Activated CD8-positive, alpha-beta T cell treated with anti-CD3 and anti-CD28 coated beads, Interleukin-2, amount 10 ng/mL, durations not matched to agents 7 days and 5 days (primary cell): ENCODE measurements at places on chromosomes 2 and 18.

DNA sequence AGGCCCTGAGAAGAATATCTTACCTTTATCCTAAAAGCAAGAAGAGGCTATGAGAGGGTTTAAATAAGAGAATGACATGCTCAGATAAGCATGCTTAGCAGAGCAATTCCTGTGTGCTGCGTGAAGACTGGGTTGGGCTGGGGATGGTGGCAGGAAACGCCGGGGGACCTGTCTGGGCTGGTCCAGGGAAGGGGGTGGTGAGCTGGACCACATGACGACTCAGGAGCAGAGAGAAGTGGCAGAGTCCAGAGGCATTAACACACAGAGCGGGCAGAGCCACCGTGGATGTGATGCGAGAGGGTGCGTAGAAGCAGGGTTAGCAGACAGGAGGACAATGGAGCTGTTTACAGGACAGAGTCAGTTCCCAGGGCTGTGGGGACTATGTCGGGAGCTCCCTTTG is 84.5 kb downstream of the ZBTB7C start:
- DNase-seq, result no peak

GRCh38 chr18:13879937-13880336 is 35.4 kb downstream of the MC2R start:
- no peak for DNase-seq

- no peak for DNase-seq
Observed at GRCh38 chr2:120905298-120905697, 169.6 kb downstream of the GLI2 start.

GRCh38 chr2:74094291-74094690 is 53.4 kb downstream of the BOLA3 start:
- DNase-seq, result no peak

- no peak for DNase-seq
Observed at GRCh38 chr2:237533668-237534161, 32.7 kb upstream of the PRLH start.

- DNase-seq, result peak; percentile 83
Observed at GRCh38 chr2:69693775-69694450, 48.0 kb upstream of the ANXA4 start.

- DNase-seq, result no peak
Observed at GRCh38 chr2:239027391-239028252, 179.7 kb downstream of the TWIST2 start.

GRCh38 chr2:187447336-187447735 is 716 bp downstream of the CALCRL start:
- DNase-seq, result no peak

DNA sequence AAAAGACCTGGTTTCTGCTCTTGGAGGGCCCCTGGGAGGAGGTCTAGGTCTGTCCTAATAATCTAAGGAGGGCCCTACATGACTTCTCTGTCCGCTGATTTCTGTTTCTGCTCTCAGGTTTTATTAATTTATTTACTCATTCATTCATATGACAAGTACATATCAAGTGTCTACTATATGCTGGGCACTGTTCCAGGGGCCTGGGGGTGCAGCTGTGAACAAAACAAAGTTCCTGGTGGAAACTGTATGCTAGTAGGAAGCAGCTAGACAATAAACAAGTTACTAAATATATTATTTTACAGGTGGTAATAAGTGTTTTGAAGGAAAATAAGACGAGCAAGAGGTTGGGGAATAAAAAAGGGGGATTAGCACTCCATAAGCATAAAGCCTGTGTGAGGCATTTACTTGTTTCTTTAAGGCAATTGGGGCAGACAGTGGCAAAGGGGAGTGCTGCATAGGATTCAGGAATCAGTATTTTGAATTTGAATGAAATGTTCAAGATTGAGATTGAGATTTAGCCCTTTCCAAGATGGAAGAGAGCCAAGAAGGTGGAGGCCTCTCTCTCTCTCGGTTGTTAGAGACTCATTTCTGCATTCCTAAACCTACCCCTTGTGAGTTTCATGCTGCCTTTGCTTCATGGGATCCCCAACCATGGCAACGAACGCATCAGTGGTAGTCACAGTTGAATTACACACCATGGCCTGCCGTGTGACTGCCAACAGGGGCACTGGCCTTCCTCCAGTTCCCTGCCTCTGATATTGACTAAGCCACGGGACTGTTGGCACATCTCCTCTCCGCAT is 28.3 kb downstream of the DRC1 start:
- DNase-seq, result no peak

GRCh38 chr2:193837111-193837738 is 1642.5 kb upstream of the TMEFF2 start:
- no peak for DNase-seq

DNA sequence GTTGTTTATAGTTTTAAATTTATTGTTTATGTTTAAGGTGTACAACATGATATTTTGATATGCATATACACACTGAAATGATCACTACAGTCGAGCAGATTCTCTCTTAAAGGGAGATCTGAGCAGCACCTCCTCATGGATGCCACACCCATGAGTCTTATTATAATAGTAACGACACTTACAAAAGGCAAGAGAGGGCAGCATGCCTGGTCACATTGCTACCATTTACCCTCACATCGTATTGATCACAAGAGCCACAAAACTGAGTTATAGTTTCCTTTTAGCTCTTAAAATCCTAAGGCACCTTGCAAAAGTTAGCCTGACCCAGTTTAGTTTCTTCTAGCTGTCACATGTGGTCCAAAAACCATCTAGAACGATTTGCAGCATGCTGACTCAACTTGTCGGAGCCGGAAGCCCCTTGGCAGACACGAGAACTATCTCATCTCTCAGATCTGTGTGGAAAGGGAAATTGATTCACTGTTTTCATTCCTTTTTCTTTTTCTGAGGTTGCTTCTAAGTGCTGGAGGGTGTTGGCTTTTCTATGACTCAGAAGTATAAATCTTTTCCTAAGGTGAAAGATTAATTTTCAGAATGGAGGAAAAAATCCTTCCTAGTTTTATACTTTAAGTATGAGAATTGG is 85.3 kb downstream of the CDC42EP3 start:
- peak; percentile 77 for DNase-seq

- DNase-seq, result no peak
Observed at GRCh38 chr18:67672155-67672554, 155.6 kb upstream of the DSEL start.

GRCh38 chr2:235836491-235836911 is 331.7 kb downstream of the GBX2 start:
- DNase-seq, result no peak

GRCh38 chr2:239514754-239515530 is 114.1 kb upstream of the HDAC4 start:
- DNase-seq, result no peak

- DNase-seq, result no peak
Observed at GRCh38 chr2:233209533-233210171, 41.8 kb upstream of the ATG16L1 start.

GRCh38 chr2:238094438-238095022 is 5.6 kb upstream of the ESPNL start:
- DNase-seq, result peak; percentile 9

- no peak for DNase-seq
Observed at GRCh38 chr2:132462236-132462635, 45.6 kb downstream of the GPR39 start.

- no peak for DNase-seq
Observed at GRCh38 chr2:233221378-233222063, 30.0 kb upstream of the ATG16L1 start.

DNA sequence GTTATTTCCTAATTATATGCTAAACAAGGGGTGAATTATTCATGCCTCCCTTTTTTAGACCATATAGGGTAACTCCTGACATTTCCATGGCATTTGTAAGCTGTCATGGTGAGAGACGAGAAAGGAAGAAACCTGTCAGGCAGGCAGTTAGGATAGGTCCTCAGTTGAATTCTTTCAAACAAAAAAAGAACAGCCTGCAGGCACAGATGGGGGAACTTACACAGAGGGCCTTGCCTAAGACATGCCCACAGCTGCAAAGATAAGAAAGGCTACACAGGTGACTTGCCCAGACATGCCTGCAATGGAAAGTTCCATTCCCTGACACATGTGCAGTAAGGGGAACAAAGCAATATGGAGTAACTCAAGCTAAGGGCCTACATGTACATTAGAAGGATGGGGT is 128.1 kb downstream of the TMEM163 start:
- DNase-seq, result no peak

- no peak for DNase-seq
Observed at GRCh38 chr2:181523756-181524155, 66.6 kb downstream of the ITGA4 start.
